ENCODE measurements at places on chromosomes 6 and 20.

GRCh38 chr20:57838670-57839151, 128.9 kb upstream of the PMEPA1 start:
- no peak for DNase-seq

DNA sequence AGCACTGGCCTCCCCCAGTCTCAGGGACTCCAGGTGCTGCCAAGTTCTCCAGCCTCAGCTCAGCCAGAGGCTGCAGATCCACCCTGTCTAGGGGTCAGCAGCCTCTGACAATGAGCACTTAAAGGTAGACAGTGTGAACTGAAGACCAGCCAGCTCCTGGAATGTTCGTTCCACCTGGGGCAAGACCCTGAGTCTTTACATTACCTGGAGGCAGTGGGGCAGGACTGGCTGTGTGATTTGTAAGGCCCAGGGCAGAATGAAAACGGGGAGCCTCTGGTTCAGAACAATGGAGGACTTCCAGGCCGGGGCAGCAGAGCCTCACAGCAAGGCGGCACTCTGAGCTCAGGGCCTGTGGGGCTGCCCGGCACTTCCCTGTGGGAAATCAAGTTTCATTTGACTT, 65.0 kb downstream of the CTCFL start:
- no peak for DNase-seq

DNA sequence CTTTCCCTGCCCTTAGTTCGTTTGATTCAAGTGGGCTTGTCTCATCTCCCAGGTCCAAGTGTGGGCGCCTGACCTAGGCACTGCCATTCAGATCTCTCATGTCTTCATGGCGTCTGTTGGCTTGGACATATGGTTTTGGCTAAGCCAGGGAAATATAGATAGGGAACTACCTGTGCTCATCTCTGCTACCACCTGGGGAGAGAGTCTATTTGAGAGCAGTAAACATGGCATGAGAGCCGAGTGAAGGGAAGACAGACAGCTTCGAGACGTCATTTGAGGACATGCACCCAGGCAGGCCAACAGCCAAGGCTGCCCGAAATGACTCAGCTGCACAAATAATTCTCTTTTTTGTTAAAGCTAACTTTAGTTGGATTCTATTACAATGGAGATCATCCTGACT, 370.7 kb upstream of the AGPAT4 start:
- no peak for DNase-seq

DNA sequence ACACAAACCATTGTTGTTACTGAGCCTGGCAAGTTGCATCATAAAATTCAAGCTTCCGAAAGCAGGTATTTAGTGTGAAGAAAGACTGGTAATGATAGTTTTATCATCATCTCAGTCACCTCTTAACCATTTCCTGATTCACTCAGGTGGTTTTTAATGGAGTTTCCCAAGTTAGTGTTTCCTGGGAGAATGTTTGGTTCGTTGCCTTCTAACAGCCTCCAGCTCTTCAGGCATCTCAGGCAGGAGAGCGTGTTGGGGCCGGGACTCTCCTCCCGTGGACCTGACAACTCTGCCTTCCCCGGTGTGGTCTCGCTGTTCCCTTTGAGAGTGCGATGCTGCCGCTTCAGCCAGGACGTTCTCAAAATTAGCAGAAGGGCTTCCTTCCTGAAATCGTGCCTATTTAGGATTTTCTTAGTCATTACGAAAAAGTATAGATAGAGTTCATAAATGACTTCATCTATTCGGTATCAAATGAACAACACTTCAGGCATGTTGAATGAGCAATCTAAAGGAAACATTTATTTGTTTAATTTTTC, 105.0 kb upstream of the QKI start:
- DNase-seq: no peak

- peak; percentile 69 for DNase-seq
Measured at GRCh38 chr6:87473419-87473903, 687 bp downstream of the SLC35A1 start.
